Skeletal muscle cell (primary cell): ENCODE measurements at places on chromosomes 2 and 18.
A peak's percentile ranks its signal among the peaks of the same experiment; 100 is the strongest.

GRCh38 chr2:17759805-17760204 is 5.9 kb downstream of the GEN1 start:
- DNase-seq: no peak

GRCh38 chr2:25347846-25348245 is 6.1 kb upstream of the DNMT3A start:
- no peak for DNase-seq

GRCh38 chr2:120240901-120241429 is 11.7 kb upstream of the RALB start:
- no peak for DNase-seq

DNA sequence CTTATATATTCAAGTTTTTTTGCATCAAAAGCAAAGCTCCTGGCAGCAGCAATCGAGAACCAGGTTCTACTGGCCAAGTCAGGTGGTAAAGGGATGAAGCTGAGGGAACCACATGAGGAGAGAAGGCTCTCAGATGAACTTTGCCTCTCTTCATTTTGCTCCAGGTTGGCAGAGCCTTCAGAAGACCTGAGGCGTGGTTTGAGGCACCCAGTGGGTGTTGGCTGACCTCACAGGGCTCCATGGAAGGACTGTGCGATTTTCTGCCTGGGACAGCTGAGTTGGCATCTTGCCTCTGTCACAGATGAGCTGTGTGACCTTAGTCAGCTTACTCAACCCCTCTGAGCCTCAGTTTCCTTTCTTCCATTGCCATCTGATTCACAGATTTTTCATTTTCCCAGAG is 89.0 kb downstream of the INSIG2 start:
- DNase-seq: no peak

- no peak for DNase-seq
Observed at GRCh38 chr18:77645170-77645872, 395.7 kb downstream of the GALR1 start.

GRCh38 chr2:72041638-72042111 is 106.0 kb downstream of the CYP26B1 start:
- no peak for DNase-seq

GRCh38 chr2:112959109-112959812 is 18.5 kb upstream of the IL36G start:
- no peak for DNase-seq

GRCh38 chr2:200278694-200279316 is 27.7 kb upstream of the SPATS2L start:
- DNase-seq: no peak

- no peak for DNase-seq
Observed at GRCh38 chr18:48955830-48956261, 5.1 kb upstream of the SMAD7 start.

GRCh38 chr2:46181306-46181705 is 115.9 kb upstream of the EPAS1 start:
- no peak for DNase-seq

DNA sequence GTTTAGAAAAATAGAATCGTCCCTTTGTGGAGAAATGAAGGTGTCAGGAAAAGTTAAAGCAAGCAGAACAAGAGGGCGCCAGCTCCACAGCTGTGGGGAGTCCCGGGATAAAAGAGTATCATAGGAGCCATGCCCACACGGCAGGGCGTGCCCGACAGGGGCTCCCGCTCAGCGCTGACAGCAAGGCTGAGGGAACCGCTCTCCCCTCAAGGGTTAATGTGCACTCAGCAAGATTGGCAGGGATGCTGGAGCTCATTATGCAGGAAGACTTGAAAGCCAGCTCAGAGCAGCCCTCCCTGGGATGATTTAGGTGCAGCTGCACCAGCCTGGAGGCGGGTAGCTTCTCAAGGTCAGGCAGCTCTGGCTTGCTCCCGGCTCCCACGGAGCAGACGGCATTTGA is 500.2 kb downstream of the EIPR1 start:
- DNase-seq: no peak

DNA sequence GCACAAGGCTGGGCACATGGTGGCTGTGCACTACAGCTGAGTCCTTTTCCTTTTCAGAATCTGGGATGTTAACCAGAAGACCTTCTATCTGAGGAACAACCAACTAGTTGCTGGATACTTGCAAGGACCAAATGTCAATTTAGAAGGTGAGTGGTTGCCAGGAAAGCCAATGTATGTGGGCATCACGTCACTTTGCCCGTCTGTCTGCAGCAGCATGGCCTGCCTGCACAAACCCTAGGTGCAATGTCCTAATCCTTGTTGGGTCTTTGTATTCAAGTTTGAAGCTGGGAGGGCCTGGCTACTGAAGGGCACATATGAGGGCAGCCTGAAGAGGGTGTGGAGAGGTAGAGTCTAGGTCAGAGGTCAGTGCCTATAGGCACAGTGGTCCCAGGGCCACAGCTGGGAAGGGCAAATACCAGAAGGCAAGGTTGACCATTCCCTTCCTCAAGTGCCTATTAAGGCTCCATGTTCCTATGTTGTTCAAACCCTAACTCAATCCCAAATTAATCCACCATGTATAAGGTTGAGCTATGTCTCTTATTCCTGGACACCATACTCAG is 2.2 kb downstream of the IL1RN start:
- no peak for DNase-seq

DNA sequence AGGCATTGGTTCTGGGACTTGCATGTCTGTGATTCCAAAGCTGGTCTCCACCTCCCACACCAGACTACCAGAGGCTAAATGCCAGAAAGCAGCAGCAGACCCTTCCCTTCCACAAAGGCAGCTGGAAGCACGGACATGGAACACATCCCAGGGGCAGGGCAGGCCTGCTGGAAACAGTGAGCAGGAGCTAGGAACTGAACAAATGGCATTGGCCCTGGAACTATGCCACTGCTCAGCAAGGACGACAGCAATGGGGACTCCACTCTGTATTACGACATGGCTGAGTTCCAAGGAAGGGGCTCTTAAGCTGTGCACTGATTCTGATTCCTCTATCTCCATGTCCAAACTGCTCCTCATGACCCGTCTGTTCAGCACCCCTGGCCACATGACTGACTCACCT is 77.8 kb upstream of the TFCP2L1 start:
- DNase-seq: no peak

DNA sequence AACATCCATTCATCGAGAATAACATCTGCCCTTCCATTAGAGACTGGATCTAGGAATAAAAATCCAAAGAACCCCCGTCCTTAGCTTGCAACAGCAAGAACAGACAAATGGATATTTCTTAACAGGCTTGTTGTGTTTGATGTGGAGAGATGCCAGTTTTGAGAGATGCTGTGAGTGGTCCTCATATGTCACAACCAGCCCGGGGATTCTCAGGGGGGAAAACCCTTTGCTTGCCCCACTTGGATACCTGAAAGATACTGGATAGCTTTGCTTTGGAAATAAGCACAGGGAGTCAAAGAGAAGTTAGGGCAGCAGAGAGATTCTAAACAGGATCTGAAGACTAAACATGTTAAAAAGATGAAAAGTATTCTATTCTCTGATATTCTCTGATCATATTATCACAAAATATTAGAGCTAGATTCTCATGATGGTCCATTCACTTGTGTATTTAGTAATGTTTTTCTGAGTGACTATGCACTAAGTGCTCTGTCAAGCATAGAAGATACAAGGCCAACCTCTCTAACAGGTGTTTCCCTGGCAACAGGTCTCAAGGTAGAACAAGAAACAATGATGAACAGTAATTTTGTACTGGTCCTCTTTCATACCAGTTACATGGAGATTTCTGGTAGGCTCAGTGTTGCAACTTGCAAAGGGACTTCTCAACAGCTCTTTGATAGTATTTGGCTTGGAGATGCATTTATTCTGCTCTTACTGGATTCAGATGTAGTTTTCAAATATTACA is 348.2 kb downstream of the MYCN start:
- DNase-seq: no peak

- no peak for DNase-seq
Observed at GRCh38 chr2:101811226-101812015, 113.9 kb downstream of the MAP4K4 start.

DNA sequence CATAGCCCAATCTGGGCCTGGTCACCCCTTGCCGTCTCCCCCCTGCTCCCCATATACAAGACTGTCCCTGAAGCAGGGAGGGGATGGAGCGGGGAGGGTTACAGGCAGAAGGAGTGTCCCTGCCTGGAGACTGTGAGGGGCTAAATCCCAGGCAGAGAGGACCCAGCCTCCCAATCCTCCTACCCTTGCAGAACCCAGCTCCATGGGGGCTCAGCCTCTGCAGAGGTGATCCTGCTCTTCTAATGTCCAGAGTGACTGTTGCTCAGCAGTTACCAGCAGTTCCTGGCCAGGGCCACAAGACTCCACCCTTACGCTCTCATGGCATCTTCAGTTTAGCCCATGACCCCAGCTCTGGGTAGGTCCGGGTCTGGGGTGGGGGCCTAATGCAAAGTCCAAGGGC is 58.1 kb downstream of the COA5 start:
- no peak for DNase-seq

DNA sequence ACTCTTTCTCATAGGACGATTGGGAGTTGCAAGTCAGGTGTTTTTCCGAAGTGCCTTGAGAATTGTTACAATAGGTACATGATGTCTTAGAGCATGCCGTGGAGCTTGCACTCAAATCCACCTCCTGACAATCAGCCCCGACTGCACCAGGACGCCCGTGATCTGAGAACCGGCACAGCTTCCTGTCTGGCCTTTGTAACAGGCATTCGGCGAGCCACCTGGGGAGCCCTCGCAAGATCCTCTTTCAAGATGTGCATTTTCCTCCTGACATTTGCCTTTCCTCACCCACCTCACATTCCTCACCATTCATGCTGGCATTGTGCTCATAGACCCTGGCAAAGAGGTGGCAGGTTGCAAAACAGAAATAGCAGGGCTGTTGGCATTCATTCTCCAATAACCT is 427.3 kb downstream of the GALR1 start:
- DNase-seq: no peak

DNA sequence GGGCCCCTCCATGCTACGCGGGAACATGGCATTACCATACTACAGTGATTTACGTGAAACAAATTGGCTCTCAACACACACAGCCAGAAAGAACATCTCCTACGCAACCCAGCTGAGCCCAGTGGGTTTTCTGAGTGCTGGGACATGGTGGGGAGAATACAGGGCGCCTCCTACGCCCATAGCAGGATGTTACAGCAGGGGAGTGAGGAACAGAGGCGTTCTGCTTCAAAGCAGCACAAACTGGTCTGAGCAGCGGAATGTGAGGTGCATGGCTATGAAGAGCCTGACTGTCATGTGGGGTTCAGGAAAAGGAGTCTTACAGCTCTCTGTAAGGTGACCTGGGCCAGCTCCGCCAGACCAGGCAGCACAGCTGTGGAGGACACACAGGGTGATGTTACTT is 108.6 kb upstream of the REV1 start:
- no peak for DNase-seq

DNA sequence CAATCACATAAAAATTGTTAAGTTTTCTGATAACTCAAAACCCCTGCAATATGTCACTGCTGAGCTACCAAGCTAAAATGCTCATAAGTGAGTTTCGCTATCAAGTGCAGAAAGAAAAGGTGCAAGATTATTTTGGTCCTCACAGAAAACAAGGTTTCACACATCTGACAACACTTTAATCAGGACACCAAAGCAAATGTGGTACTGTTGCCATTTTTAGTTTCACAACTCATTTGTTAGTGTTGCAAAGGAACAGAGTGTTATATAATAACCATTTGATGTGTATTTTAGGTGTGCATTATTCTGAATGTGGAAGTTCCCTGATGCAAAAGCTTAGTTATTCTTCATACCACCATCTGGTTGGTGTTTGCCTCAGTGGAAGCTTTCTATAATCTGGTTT is 956.2 kb downstream of the DSC3 start:
- DNase-seq: no peak

GRCh38 chr2:230951396-230951795 is 26.4 kb upstream of the GPR55 start:
- no peak for DNase-seq

DNA sequence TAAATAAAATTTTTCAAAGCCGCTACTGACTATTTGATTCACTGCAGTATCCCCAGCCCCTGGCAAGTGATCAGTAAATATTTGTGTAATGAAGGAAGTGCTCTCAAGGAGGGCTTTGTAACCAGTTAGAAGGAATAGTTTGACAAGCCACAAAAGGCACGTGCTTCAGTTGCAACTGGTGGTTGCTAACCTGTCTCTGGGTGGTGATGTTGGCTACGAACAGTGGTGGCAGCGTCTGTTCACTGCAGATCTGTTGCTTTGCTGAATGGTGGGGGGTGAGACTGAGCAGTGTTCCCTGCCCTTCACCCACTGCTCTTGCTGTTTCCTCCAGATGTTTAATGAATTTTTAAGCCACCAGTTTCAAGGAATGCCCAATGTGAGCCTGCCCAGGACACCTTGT is 73.9 kb upstream of the SIX2 start:
- no peak for DNase-seq

DNA sequence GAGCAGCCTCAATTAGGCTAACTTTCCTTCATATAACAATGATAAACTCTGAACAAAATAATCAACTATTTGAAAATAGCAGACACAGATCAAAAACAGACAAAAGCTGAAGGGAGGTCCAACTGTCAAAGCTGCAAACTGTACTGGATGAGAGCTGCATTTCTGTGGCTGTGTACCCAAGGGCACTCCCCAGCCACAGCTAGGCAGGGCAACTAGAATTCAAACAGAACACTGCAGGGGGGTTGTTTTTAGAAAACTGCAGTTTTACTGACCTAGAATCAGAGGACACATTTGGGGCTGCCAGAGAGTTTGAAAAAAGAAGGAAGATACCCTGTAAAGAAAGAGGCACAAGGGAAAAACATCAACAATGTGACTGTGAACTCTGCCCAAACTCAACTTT is 56.8 kb downstream of the SMAD2 start:
- DNase-seq: no peak

DNA sequence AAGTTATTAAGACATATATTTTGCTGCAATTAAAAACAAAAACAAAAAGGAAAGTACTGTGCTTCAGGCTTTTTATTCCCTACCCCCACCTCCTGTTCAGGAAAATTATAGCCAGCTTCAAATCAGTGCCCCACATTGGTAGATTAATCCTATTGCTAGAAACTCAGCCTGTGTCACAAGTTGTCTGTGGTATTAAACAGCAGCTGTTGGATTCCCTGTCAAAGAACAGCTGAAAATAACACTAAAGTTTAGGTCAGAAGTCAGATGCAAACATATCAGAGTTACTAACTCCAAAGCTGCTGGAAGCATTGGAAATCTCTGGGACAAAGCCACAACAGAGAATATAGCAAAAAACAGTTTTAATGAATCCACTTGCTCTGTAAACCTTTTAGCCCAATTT is 818 bp upstream of the CCDC141 start:
- peak; percentile 31 for DNase-seq

DNA sequence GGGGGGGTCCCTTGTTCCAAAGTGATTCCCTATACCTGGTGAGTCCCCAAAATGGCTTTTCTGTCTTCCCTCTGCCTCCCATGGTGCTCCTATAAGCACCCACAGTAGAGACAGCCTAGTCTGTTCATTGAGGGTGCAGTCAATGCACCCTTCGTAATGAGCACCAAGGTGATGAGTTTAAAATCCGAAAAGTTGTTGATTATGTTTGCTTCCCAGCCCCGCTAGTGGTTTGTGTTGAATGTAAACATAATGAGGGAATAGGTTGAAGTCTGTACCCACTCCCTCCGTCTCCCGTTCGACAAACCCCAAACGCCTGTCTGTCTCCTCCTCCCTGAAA is 2.3 kb downstream of the FOSL2 start:
- DNase-seq: no peak
